Panc1 (cell line): ENCODE measurements at places on chromosomes 7 and 10. TPM values are rescaled to one million over a fixed set of nuclear protein-coding genes. Genes with fewer than 3 reads are reported as not detected.

- DNase-seq = no peak
- H3K36me3 ChIP-seq = no peaks in the 10 kb centered on the region
- no peak overlapping the region for H3K4me3 ChIP-seq
Observed at GRCh38 chr7:15684871-15685270, 1.6 kb downstream of the MEOX2 start.

- H3K27me3 ChIP-seq = peaks cover 8% of the 10 kb centered on the region
- no peak overlapping the region for H3K4me3 ChIP-seq
- H3K36me3 ChIP-seq = no peaks in the 10 kb centered on the region
- peaks cover 26% of the 10 kb centered on the region for H3K4me1 ChIP-seq
- H3K27ac ChIP-seq = peak overlapping the region; percentile 20; the same call in 1 of the 2 replicates
Observed at GRCh38 chr10:100338434-100339036, 8.5 kb upstream of the SCD start.

DNA sequence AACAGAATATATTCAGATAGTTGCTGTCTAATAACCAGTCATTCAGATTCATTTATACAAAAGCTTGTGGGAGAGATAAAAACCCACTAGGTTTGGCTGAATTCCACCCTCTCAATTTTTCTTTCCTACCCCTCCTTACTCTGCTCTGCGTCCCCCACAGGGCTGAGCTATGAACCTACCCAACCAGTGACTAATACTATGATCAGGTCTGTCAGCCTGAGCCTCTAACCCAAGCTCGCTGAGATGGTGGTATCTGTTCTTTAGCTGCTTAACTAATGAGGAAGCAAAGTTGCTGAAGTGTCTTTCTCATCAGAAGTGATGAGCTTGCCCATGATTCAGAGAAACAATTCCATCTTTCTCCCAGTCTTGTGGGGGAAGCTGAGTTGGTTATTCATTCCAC lies 248.7 kb upstream of the GPR26 start:
- H3K27me3 ChIP-seq = peaks cover 38% of the 10 kb centered on the region
- no peak for DNase-seq
- no peak overlapping the region for H3K27ac ChIP-seq
- H3K36me3 ChIP-seq = no peaks in the 10 kb centered on the region
- H3K4me3 ChIP-seq = no peak overlapping the region

GRCh38 chr10:86374664-86375063 lies 8.1 kb upstream of the GRID1 start:
- no peak for DNase-seq
- no peak overlapping the region for H3K4me3 ChIP-seq
- no peak overlapping the region for H3K27ac ChIP-seq
- no peaks in the 10 kb centered on the region for H3K36me3 ChIP-seq

- H3K27me3 ChIP-seq = no peaks in the 10 kb centered on the region
- DNase-seq = no peak
- no peak overlapping the region for H3K27ac ChIP-seq
- H3K36me3 ChIP-seq = peaks cover 8% of the 10 kb centered on the region; the same call in 1 of the 2 replicates
Observed at GRCh38 chr7:44646176-44646920, 39.9 kb downstream of the OGDH start.

- H3K36me3 ChIP-seq = no peaks in the 10 kb centered on the region
- H3K4me1 ChIP-seq = peaks cover 11% of the 10 kb centered on the region; the same call in 1 of the 2 replicates
- no peaks in the 10 kb centered on the region for H3K27me3 ChIP-seq
- H3K27ac ChIP-seq = peak overlapping the region; percentile 85
Observed at GRCh38 chr7:11742496-11742895, 89.5 kb downstream of the THSD7A start.

- no peaks in the 10 kb centered on the region for H3K27me3 ChIP-seq
- peaks cover 9% of the 10 kb centered on the region for H3K36me3 ChIP-seq
- DNase-seq = no peak
- H3K27ac ChIP-seq = peak overlapping the region; percentile 76
Observed at GRCh38 chr10:96585736-96586418, 935 bp downstream of the TM9SF3 start.

- H3K36me3 ChIP-seq = peaks cover 7% of the 10 kb centered on the region; the same call in 1 of the 2 replicates
- H3K4me3 ChIP-seq = no peak overlapping the region
- no peaks in the 10 kb centered on the region for H3K27me3 ChIP-seq
Observed at GRCh38 chr10:103120977-103121735, 71.9 kb downstream of the NT5C2 start.

- H3K27me3 ChIP-seq = no peaks in the 10 kb centered on the region
- no peak for DNase-seq
- peak overlapping the region; percentile 72 for H3K27ac ChIP-seq
- peak overlapping the region; percentile 61 for H3K4me3 ChIP-seq
Observed at GRCh38 chr10:33337326-33337957, 3.0 kb upstream of the NRP1 start.

- no peaks in the 10 kb centered on the region for H3K36me3 ChIP-seq
- no peak overlapping the region for H3K4me3 ChIP-seq
- no peak for DNase-seq
- H3K27me3 ChIP-seq = no peaks in the 10 kb centered on the region
- H3K27ac ChIP-seq = no peak overlapping the region
Observed at GRCh38 chr10:19767876-19768275, 48.4 kb upstream of the PLXDC2 start.

DNA sequence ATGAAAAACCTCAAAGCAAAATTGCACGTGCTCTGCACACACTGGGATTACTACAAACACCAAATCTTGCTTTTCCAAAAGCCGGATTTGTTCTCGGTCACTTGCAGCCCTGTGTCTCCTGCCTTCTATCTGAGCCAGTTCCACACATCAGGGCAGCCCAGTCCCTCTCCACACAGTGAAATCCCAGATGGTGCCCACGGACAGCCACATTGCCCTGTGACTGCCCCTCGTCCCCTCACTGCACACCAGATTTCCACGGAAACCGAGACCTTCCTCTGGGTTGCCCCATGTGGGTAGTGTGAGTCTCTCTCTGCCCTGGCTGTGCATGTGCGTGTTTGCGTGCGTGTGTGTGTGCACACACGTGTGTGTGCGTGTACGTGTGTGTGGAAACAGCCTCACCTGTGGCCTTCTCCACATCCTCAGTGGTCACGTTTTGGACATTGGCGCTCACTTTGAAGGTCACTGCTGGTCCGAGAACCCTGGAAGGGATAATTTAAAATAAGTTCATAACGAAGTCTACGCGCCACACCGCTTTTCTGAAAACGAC lies 506.7 kb downstream of the PTPRN2 start:
- no peak overlapping the region for H3K27ac ChIP-seq
- no peaks in the 10 kb centered on the region for H3K36me3 ChIP-seq
- DNase-seq = no peak
- H3K4me3 ChIP-seq = no peak overlapping the region

GRCh38 chr7:13542451-13542850 lies 447.0 kb downstream of the ETV1 start:
- no peaks in the 10 kb centered on the region for H3K36me3 ChIP-seq
- no peak for DNase-seq
- H3K27ac ChIP-seq = no peak overlapping the region
- H3K27me3 ChIP-seq = no peaks in the 10 kb centered on the region

GRCh38 chr7:49643321-49643720 lies 130.1 kb upstream of the VWC2 start:
- H3K4me3 ChIP-seq = no peak overlapping the region
- DNase-seq = no peak
- no peaks in the 10 kb centered on the region for H3K36me3 ChIP-seq
- no peaks in the 10 kb centered on the region for H3K27me3 ChIP-seq

DNA sequence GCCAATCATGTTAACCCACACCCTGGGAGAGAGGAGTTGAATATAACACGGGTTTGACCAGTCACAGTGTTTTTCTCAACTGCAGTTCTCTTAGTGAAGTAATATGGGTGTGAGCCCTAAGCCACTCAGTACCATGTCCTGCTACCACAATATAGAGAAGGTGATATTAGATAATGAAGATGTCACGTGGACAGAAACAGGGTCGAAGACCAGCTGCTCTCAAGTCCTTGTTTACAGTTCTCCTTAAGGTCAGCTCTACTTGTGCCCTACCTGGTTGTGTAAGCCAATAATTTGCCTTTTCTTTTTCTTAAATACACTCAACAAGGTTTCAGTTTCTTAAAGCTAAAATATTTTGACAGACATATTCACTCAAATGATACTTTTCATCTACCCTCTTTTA lies 128.3 kb upstream of the POT1 start:
- H3K36me3 ChIP-seq = no peaks in the 10 kb centered on the region
- no peaks in the 10 kb centered on the region for H3K27me3 ChIP-seq
- DNase-seq = no peak

- H3K27me3 ChIP-seq = no peaks in the 10 kb centered on the region
- no peaks in the 10 kb centered on the region for H3K36me3 ChIP-seq
- H3K4me1 ChIP-seq = no peaks in the 10 kb centered on the region
- H3K4me3 ChIP-seq = no peak overlapping the region
Observed at GRCh38 chr7:115693779-115694178, 336.8 kb downstream of the TFEC start.

GRCh38 chr10:69180525-69181204 lies 631 bp downstream of the SUPV3L1 start:
- H3K4me3 ChIP-seq = peak overlapping the region; percentile 94
- no peak for DNase-seq
- peak overlapping the region; percentile 98 for H3K27ac ChIP-seq
- peaks cover 6% of the 10 kb centered on the region for H3K36me3 ChIP-seq
- peaks cover 11% of the 10 kb centered on the region; the same call in 1 of the 2 replicates for H3K4me1 ChIP-seq
- H3K27me3 ChIP-seq = no peaks in the 10 kb centered on the region

DNA sequence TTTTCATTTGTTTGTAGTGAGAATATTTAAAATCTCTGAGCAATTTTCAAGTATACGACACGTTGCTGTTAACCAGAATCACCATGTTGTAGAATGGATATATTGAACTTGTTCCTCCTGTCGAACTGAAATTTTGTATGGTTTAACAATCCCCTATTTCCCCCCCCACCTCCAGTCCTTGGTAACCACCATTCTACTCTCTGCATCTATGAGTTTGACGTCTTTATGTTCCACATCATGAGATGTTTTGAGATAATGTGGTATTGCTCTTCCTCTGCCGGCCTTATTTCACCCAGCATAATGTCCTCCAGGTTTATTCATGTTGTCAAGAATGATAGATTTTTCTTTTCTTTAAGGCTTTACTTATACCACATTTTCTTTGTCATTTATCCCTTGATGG lies 17.4 kb upstream of the PRKCQ start:
- H3K4me3 ChIP-seq = no peak overlapping the region
- DNase-seq = no peak
- no peaks in the 10 kb centered on the region for H3K36me3 ChIP-seq
- H3K4me1 ChIP-seq = no peaks in the 10 kb centered on the region
- no peaks in the 10 kb centered on the region for H3K27me3 ChIP-seq

DNA sequence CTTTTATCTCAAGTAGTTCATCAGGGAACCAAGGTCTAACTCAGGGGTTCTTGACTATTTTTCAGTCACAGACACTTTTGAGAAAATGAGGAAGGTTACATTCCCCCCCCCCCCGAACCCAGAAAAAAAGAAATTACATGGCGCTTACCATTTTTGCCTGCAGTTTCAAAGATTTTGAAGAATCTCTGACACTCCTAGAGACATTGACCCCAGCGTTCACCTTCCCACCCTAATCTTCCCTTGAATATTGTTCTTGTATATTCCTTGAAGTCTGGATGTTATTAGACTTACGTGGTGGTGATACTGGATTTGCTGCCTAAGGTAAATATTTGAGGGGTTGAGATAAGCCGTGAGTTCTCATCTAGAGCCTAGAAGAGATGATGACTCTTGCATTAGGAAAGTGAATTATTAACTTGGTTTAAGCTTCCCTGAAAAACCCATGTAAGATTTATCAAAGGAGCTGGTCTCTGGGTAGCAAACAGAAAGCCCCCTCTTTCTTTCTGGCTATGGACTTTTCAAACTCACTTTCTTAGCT lies 245.7 kb upstream of the FOXK1 start:
- H3K36me3 ChIP-seq = no peaks in the 10 kb centered on the region
- no peak for DNase-seq
- H3K4me1 ChIP-seq = no peaks in the 10 kb centered on the region

GRCh38 chr10:43254881-43255633 lies 11.8 kb downstream of the RASGEF1A start:
- H3K4me1 ChIP-seq = peaks cover 28% of the 10 kb centered on the region
- H3K27ac ChIP-seq = no peak overlapping the region
- no peaks in the 10 kb centered on the region for H3K27me3 ChIP-seq
- DNase-seq = no peak

DNA sequence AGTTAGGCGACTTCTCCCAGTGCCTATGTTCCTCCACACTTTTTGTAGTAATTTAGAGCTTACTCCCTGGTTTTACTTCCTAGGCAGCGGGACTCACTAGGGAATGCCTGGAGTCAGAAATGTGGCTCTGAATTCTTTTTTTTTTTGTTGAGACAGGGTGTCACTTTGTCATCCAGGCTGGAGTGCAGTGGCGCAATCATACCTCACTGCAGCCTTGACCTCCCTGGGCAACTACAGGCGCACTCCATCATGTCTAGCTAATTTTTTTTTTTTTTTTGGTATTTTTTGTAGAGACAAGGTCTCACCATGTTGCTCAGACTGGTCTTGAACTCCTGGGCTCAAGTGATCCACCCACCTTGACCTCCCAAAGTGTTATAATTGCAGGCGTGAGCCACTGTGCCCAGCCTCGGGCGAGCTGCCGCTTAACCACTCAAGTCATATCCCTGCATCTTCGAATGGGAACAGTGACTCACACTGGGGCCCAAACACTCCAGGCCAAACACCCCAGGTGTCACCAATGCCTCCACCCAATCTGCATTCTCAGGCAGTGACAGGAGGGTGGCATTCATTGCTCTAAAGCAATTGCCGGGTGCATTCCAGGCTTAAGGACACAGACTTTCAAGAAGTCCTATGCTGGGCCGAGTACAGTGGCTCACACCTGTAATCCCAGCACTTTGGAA lies 19.6 kb downstream of the RGS10 start:
- DNase-seq = no peak
- H3K4me3 ChIP-seq = no peak overlapping the region
- no peaks in the 10 kb centered on the region for H3K4me1 ChIP-seq
- no peak overlapping the region for H3K27ac ChIP-seq
- H3K36me3 ChIP-seq = peaks cover 4% of the 10 kb centered on the region; the same call in 1 of the 2 replicates

DNA sequence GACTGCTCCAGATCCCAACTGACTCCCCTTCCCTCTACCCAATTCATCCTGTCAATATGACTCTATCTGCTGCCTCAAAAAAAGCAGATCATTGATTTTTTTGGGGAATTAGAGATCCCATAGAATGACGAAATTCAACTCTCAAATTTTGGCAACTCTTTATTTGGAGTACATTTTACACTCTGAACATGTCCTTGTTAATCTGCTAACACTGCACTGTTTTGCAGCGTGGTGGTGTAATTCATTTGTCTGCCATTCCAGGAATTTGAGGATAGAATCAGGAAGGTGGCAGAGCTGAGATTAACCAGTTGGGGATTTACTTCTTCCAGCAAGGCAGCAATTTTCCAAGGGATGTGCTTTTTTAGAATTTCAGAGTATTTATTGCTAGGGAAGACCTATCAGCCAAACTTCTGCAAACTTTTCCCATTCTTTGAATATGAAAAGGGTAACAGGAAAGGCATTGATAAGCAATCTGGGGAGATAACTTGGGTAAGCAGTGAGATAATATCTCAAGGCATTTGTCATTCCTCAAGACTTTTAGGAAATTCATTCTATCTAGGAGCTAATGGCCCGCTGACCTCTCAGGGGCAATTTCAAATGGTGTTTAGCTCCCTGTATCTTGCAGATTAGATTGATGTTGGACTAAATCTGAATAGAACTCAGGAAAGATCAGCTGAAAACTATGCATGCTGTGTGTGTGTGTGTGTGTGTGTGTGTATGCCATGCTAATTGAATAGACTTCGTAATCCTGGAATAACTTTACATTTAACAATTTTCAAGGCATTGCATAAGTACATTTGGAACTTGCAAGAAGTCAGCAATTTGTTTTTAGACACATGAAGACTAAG lies 9.7 kb downstream of the BAMBI start:
- DNase-seq = no peak
- H3K27me3 ChIP-seq = no peaks in the 10 kb centered on the region
- H3K36me3 ChIP-seq = no peaks in the 10 kb centered on the region
- H3K4me3 ChIP-seq = no peak overlapping the region
- no peaks in the 10 kb centered on the region for H3K4me1 ChIP-seq

PKD2L1 gene
- not detected for total RNA-seq

HMX2 gene
- total RNA-seq = 2.7 TPM

PIP4K2A gene
- total RNA-seq = 25.2 TPM

OLAH gene
- total RNA-seq = not detected

CPN1 gene
- total RNA-seq = not detected
